NCI-H187 treated with DMSO at 0.1 percent for 48 hours (cell line): ENCODE measurements at places on chromosomes 12 and 14.

GRCh38 chr14:77043177-77043983 is 14.9 kb upstream of the IRF2BPL start:
- no peak for DNase-seq

DNA sequence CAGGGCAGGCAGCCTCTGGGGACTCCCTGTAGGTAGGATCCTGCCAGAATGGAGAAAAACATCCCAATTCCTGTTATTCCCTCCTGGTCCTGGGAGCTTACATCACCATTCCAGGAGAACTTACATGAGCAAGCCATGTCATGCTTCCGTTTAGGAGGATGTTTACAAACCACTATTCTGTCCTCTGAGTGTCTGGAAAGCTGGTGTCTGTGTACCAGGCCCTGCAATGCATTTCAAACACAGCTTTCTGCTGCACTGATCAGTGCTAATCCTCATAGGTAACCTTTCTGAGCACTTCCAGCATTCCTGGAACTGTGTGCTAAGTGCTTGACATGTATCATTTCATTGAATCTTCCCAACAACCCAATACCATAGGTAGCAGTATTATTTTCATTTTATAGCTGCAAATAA is 19.8 kb upstream of the MAP1LC3B2 start:
- no peak for DNase-seq

DNA sequence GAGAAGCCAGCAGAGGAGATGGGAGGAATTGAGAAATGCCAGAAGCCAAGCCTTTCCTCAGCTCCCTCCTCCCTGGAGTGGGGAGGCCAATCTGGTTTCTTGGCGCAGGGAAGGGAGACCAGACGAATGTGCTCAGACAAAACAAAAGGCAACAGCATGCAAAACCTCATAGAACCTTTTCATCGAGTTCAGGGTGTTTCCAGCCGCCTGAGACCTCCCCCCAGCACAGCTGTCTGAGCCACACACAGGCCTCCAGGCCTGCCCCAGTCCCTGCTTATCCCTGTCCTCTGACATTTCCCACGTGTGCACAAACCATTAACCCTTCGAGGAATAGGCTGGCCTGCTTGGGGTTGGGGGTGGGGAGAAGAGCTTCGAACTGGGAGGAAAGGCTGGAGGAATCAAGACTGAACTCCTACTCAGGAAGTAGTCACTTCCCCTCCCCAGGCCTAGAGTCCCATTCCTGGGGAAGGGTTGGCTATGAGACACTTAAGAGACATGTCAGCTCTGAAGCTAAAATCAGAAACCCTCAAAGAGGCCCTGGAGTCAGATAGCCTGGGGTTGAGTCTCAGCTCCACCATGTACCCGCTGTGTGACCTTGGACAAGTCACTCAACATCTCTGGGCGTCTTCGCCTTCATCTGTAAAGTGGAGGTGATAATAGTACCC is 10.7 kb downstream of the TBX3 start:
- DNase-seq: no peak

GRCh38 chr14:102078831-102079699 is 7.8 kb downstream of the HSP90AA1 start:
- no peak for DNase-seq

GRCh38 chr14:72545411-72546311 is 348.2 kb downstream of the DPF3 start:
- DNase-seq: no peak

- DNase-seq: no peak
These were observed 157.0 kb downstream of the ASCL1 start for GRCh38 chr12:103114296-103115055.

DNA sequence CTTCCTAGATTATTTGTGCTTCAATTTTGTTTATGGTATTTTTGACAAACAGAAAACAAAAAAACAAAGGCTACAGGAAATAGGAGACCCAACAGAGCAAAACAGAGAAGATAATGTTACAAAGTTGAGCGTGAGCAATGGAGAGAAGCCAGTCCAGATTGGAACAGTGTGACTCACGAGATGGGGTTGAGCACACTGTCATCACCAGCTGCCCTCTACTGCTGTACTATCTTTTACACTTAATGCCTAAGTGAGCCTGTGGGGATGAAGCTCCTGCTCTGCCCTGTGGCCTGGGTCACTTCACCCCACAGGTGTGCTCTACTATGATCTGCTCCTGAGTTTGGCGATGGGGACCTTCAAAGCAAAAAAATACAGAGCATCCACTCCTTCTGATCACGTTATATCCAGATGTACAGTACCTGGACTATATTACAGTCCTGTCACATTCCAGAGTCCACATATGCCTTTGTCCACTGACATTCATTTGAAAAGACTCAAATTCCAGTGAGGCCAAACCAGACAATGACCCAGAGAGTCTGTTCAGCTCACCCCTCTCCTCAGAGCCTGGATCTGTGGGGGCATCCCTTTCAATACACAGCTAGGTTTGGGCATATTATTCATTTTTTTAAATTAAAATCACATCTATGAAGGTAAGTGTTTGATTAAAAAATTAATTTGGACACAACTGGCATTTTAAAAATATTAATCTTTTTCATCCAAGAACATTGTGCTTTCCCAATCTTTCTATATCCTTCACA is 4.4 kb downstream of the IPO8 start:
- DNase-seq: no peak

- DNase-seq: no peak
These were observed 83.0 kb upstream of the ZDHHC17 start for GRCh38 chr12:76680940-76681339.

- DNase-seq: no peak
These were observed 56.8 kb upstream of the LRRK2 start for GRCh38 chr12:40168001-40168400.

DNA sequence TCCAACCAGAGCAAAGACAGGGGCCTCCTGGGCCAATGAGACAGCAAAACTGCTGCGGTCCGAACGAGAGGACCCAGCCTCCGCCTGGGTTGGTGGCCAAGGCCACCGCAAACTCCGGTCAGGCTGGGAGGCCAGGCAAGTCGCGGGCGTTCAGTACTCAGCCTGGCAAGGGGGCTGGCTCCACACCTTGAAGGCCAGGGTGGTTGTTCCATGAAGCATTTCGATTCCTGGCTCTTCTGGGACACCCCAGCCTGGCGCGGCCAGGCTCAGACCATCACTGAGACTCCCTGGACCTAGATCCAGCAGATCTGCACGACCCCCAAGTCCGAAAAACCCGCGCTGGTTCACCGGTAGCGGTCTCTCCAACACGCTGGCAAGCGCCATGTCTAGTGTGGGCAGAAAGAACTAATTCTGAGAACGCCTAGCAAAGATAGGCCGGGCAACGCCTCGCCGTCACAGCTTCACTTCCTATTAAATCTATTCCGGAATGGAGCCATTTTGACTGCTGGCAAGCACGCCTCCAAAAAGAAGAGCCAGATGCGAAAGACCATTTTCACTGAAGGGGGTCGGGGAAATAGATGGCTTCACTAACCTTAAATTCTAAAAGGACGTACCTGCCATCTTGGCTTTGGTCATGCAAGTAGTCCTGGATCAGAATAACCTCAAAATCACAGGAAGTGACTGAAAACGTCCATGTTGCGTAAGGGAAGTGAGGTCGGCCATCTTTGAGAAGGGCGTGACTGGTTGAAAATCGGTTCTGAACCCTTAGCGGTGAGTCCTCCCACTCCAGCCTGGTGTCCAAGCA is at the start of gene PSMB5:
Gene PSMB5 (minus strand): TSS at position 403 of the 805 bp plus-strand sequence. CDS start 19 bp downstream, at position 384.
- no peak for DNase-seq

DNA sequence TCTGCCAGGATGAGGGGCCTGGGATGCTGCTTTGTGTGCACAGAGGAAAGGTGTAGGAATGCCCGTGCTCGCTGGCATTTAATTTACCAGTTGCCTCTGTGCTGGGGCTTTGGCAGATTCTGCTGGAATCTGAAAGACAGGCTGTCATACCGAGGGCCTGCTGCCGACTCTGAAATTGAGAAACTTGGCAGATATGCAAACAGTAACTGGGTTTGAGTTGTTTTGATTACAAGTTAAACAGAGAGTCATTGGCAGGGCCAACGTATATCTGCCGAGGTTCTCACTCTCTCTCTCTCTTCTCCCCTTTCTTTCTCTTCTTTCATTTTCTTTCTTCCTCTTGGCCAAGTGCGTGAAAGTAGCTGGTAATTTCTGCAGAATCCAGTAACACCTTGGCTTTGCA is 618.7 kb downstream of the VRK1 start:
- no peak for DNase-seq

- no peak for DNase-seq
These were observed 156.1 kb upstream of the CCND2 start for GRCh38 chr12:4117386-4118016.
